ENCODE measurements at places on chromosomes 2 and 18.

DNA sequence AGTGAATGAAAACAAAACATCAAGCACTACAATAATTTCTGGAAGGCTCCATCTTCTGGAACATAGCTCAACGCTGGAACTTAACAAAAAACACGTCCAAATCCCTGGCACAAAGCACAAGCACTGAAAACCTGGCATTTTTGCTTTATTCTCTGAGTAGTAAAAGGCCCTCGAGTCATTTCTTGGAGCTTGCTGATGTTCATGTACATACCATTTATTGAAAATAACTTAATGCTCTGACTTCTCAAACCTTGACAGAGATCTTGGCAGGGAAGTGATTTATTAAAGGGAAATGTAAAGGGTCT, 76.5 kb upstream of the STK17B start:
- no peak for DNase-seq

DNA sequence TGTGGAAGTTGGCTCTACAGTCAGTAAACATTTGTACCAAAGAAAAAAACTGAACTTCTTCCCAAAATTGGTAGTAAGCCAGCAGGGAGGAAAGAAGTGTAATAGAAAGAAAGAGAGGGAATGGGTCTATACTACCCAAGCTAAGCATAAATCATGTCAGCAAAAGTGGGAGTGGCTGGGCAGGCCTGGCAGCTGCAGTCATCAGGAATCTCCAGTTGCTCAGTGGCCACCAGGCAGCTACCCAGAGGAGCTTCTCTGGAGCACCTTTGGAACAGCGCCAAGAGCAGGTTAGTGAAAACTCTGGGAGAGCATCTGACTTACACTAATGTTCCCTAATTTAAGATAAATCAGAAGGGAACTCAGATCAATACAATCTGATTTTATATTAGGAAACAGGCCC, 14.3 kb downstream of the FRZB start:
- DNase-seq, result no peak

DNA sequence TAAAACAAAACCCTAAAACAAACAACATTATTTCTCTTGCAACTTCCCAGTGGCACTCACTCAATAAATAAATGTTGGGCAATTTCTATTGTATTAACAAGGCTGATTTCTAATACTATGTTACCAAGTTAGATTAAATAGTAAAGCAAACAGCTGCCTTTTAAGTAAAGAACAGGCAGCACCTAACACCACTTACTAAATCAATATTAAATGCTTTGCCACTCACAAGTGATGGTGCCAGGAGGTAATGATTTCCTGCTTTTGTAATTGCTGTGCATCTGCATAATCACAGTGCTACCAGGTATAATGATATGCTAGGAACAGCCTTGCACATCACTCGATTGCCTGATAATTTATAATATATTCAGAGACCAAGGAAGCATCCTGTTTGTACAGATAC, 276.5 kb downstream of the NBAS start:
- no peak for DNase-seq

DNA sequence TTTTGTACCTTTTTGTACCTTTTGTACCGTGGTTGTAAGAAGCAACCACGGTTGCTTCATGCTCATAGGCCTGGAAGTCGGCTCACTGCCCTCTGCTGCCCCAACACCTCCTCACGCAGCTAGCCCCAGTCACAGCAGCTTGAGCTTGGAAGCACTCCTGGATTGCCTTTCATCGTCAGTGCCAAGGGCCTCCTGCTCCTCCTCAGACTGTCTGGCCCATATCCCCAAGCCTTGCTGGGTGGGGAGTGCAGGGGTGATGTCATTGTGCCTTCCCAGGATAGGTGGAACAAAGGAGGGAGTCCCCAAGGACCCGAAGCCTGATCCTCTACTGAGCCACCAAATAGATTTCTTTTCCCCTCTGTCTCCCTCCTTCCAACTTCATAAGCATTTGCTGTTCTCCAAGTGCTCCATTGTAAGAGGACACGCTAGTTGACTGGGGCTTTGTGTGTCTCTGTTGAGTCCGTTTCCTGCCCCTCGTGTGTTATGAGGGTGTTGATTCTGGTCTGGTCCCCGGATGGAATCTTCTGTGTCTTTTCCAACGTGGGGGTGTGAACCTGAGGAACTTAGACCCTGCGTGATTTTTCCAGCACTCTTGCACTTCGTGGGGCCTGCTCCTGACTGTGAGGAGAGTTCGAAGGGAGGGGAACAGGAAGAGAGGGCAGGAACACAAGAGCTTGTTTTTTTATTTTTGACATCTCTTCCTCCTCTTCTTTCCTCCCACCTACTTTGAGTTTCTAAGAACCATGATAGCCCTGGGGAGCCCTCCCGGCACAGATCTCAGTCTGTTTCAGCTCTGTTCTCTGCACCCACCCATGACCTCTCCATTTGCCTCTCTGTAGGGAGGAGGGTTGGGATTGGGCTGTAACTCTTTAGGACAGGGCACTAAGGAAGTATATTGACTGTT, 127.2 kb upstream of the EML6 start:
- no peak for DNase-seq

GRCh38 chr2:181766129-181766528, 85.8 kb upstream of the NEUROD1 start:
- DNase-seq, result no peak

- DNase-seq, result no peak
Observed at GRCh38 chr2:156320486-156321098, 11.9 kb downstream of the NR4A2 start.

DNA sequence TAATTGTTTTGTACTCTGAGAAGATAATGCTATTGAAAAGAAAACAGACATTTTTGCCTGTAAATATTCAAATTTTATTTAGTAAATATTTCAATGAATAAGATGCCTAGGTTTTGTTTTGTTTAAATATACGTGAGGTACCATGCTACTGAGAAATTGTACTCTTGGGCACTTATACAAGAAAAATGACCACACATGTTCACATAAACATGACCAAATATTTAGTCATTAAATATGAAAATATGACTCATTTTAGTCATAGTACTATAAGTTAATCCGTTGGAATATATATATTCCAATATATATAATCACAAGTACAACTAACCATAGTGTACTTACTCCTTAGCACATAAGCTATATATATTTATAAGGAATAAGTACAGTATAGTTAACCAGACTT, 56.7 kb upstream of the ZNF804A start:
- no peak for DNase-seq

- DNase-seq, result no peak
Observed at GRCh38 chr2:238158018-238158508, 707 bp upstream of the ERFE start.

DNA sequence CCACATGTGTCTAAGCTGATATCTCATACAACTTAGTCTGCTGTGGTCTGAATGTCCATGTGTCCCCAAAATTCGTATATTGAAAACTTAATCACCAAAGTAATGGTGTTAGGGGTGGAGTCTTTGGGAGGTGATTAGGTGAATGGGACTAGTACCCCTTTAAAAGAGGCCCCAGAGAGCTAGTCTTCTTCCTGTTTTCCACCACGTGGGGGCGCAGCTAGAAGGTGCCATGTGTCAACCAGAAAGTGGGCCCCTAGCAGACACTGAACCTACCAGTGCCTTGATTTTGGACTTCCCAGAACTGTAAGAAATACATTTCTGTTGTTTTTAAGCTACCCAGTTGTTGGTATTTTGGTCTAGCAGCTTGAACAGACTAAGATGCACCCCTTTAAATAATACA, 86.6 kb downstream of the ASB1 start:
- DNase-seq, result no peak

- DNase-seq, result no peak
Observed at GRCh38 chr2:121856360-121856759, 100.9 kb downstream of the TSN start.

GRCh38 chr2:45578056-45578843, 32.8 kb downstream of the SRBD1 start:
- DNase-seq, result no peak

DNA sequence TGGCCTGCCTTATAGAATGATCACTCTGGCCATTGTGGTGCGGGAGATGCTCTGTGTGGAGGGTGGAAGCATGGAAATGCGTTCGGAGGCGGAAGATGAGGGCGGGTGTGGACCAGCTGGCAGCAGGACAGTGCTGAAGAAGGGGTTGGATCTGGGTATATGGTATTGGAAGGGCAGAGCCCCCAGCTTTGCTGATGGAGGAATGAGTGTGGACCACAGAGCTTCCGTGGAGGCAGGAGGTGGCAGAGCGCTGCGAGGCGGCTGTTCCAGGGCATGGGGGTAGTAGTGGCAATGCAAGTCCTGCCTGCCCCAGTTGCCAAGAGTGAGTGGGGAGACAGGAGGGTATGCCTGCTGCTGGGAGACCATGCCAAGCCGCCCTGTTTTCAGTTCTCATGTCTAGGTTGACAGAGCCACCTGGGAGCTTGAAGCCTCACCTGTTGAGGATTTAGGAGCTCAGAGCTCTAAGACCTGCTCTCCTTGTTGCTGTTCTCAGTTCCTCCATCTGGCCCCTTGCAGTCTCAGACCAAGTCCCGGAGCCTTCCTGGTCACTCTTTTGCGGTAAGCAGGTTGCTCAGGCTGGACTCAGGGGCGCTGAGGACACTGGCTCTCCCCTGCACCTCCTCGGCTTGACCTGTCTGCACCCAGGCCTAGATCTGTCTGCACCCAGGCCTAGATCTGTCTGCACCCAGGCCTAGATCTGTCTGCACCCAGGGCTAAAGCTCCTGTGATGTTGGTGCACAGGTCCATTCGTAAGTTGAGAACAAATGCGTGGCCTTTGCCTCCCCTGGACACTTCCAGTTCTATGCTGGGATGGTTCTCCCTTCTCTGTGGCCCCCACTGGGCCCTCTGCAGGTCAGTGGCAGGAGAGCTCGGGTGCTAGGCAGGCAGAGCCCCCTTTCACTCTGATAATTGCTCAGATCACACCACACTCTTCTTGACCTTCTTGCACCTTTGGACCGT, 290.5 kb upstream of the HS6ST1 start:
- no peak for DNase-seq

DNA sequence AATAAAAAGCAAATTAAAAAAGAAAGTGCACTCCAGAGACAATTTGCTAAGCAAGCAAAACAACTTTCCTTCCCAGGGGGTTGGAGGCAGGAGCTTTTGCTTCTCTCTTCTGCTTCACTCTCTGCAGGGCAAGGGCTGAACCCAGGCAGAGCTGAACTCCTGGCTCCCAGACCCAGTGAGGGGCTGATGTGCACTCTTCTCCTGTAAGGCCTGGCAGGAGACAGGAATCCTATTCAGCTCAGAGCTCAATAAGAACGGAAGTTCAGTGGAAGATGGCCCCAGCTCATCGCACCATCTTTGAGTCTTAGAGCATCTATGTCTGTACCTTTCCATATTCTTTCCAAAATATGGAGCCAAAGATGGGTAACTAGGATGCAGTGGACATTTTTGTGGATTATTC, 29.1 kb downstream of the CIB4 start:
- no peak for DNase-seq

GRCh38 chr2:226447338-226448300, 352.0 kb downstream of the IRS1 start:
- DNase-seq, result no peak

- DNase-seq, result no peak
Observed at GRCh38 chr2:139628931-139629330, 848.7 kb upstream of the NXPH2 start.

DNA sequence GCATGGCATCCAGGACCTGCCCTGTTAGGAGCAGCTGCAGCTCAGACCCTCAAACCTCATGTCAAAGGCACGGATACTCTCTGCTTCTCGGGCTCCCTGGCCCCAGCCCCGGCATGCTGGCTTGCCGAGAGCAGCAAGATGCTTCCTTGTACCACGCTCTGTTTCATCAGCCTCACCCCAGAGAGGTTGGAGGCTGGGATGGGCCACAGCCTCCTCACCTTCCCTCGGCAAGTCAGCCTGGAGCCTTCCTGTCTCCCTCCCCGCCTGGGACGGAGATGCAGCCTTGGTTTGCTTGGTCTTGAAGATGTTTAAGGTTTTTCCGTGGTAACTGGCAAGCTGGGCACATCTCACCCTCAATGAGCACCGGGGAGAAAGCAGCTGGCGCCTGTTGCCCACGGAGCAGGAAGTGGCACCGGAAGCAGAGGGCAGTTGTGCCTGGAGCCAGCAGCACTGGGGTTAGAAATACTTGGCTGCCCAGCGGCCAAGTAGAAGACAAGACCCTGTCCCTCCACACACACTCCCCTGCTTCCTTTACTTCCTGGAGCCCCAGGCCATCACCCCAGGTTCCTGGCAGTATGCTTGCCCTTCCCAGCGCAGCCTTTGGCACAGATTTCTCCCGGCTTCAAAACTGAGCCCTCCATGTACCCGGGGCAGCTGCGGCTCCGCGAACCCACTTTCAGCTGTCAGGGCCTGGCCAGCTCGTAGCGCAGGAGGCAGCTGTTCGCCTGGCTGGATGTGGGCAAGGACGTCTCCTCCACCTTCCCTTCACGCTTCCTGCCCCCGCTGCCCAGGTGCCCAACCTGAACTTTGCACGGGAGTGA, 17.4 kb downstream of the FBLN7 start:
- no peak for DNase-seq

DNA sequence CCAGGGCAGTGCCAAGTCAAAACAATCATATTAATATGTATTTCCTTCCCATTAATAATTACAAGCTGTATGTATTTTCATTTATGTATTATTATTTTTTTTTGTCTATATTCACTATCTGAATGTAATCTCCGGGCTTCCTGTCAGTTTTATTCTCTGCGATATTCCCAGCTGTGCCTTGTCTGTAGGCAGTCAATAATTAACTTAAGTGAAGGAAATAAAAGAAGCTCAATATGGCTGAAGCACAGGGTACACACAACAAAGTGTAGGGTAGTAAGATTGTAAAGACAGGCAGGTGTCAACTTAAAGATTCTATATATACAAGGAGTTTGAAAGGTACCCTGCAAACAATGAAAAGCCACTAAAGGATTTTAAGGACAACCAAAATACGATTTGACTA, 122.9 kb downstream of the ROCK1 start:
- DNase-seq, result no peak

DNA sequence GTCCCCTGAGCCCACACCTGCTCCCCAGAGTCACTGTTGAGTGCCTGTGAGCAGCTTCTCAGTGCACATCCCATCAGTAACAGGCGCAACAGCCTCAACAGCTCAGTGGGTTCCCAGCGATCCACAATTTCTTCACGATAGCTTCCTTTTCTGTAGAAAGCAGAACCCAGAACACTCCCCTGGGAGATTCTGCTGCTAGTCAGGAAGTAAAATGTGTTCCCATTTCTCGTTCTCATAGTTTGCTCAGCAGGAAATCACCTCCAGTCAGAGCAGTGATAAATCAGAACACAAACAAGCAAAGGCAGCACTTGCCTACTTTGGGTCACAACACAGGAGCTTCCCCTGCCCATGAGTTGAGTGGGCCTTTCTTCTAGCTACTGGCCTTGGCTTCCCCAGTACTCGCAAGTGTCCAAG, 48.9 kb upstream of the ATG16L1 start:
- DNase-seq, result no peak

GRCh38 chr18:43642727-43643330, 365.5 kb upstream of the SYT4 start:
- DNase-seq, result no peak

GRCh38 chr2:140344838-140345237, 1564.6 kb upstream of the NXPH2 start:
- DNase-seq, result no peak

DNA sequence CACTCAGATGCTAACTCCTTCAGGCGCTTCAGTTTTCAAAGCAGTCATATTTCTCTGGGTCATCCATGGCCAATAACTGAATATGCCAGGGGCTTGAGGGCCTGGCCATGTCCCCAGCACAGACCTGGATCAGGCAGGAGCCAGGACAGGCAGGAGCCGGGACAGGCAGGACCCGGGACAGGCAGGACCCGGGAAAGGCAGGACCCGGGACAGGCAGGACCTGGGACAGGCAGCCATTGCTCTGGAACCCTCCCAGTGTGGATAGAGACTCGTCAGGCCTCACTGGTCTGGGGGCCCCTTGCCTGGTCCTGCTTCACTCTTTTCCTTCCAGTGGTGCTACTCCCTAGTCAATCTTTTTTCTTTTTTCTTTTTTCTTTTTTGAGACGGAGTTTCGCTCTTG, 117.5 kb upstream of the TEX51 start:
- DNase-seq, result no peak
